ENCODE measurements at places on chromosomes 1 and 21.

GRCh38 chr1:95040032-95040525 lies 32.7 kb downstream of the ALG14 start:
- no peak for DNase-seq

- DNase-seq: no peak
Measured at GRCh38 chr1:198604975-198605374, 33.9 kb upstream of the PTPRC start.

DNA sequence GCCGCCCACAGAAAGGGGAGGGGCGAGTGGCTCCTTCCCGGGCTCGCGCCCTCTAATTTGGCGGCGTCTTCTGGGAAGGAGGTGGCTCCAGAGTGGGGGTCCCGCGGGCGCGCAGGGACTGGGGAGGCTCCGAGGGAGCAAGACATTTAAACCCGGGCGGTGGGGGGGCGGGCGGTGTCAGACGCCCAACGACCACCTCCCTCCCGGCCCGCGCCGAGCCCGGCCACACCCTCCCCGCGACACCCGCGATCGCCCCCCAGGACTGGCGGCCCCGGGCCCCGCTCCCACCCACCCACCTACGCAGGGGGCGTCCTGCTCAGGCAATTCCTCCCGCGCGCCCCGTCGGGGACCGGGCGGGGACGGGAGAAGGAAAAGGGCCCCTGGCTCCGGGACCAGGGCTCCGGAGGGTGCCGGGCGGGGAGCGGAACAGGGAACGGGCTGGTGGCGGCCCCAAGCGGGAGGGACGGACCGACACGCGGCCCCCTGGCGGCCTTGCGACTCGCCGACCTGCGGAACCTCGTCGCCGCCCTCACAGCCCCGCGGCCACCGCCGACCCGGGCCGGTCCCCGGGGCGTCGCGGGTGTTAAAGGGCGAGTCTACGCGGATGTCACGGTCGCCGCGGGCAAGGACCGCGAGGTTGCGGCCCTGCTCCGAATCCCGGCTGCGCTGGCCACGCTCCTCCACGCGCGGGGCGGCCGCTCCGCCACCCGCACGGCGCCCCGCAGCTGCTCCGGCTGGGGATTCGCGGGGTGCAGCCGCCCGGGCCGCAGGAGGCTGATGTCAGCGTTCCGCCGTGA lies 94.0 kb upstream of the FMN2 start:
- peak; percentile 2 for DNase-seq

- DNase-seq: no peak
Measured at GRCh38 chr21:37128076-37128475, 55.0 kb downstream of the TTC3 start.

DNA sequence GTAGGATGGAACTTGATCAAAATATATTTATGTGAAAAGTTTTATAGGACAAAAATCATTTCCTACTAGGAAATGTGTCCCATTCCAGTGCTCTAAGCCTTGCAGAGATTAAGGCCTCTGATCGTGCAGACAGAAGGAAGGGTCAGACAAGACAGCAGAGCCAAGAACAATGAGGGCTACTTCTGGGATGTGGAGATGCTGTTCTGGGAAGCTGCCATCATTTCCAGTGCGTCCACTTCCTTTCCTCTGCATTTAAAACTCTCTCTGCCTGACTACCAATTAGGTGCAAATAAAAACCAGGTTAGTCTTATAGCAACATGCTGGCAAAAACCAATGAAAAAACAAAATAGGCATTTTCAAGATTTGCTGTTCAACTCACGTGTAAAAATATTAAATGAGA lies 36.1 kb downstream of the BEND5 start:
- no peak for DNase-seq

- no peak for DNase-seq
Measured at GRCh38 chr1:35573198-35574124, at the start of gene TFAP2E. Gene TFAP2E, plus strand, starts transcription at chr1:35573314. Its CDS starts 264 bp downstream, at chr1:35573578.

- no peak for DNase-seq
Measured at GRCh38 chr1:90340606-90341005, 345.7 kb downstream of the ZNF326 start.

DNA sequence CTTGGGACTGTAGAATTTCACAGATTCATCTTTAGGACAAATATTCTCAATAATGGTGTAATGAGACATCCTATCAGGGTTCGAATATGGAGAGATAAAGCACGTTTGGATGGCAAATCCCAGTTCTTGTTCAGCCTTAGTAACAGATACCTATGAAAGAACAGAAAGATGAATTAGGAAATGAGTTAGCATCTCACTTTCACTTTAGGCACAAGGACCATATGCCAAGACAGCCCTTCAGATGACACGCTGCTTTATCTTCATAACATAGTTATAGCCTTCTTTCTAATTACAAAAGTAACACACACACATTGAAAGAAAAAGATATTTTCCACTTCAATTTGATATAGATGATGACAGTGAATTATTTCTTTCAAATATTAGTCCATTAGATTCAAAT lies 173.6 kb downstream of the TGFBR3 start:
- peak; percentile 36 for DNase-seq

DNA sequence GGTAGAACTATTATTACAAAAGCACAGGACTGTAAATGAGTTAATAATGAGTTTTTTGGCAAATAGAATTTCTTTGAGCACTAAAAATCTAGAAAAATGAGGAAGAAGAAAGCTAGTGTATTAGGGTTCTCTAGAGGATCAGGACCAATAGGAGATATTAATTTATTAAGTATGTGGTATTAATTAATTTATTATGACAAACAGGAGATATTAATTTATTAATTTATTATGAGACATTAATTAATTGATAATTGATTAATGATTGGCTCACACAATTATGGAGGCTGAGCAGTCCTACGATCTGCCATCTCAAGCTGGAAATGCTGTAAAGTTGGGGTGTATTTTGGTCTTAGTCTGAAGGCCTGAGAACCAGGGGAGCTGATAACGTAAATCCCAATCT lies 31.2 kb downstream of the PLA2G4A start:
- DNase-seq: no peak

GRCh38 chr1:78716186-78716585 lies 66.6 kb downstream of the IFI44 start:
- DNase-seq: no peak

- DNase-seq: no peak
Measured at GRCh38 chr1:233707153-233707879, 93.4 kb downstream of the KCNK1 start.

DNA sequence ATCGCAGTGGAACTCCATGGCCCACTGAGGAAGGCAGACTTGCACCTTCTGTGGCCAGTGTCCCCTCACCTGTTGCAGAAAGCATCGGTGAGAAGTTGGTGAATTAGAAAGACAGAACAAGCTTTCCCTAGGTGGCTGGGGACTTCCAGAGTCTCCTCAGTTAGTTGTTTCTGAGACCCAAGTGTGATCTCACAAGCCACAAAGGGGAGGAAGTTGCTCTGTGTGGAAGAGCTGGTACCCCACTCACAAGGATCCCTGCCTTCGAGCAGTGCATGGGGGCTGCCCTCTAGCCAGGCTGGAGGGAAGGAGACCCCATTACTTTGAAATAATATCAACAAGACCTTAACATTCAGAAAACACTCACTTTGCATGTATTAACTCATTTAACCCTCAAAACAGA lies 2.1 kb downstream of the PRELP start:
- DNase-seq: no peak

DNA sequence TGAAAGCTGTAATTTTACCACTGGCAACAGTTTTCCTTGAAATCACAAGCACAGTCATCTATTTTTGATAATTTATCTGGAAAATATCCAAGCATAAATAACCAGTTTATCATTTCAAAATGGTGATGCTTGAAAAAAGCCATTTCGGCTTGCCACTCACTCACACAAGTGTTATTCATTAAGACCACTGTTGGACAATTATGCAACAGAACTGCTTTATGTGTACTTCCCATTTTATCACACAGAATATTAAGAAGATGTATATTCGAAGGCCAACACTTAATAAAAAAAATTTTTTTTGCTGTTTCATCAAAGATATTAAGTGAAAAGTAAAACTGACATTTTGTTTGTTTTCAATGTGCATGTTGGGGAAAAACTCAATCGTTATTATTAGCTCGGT lies 62.3 kb downstream of the EIF4G3 start:
- no peak for DNase-seq

- no peak for DNase-seq
Measured at GRCh38 chr1:238329671-238330070, 438.9 kb upstream of the ZP4 start.

GRCh38 chr1:151537112-151537511 lies 3.0 kb upstream of the TUFT1 start:
- no peak for DNase-seq
